ENCODE measurements at places on chromosomes 7 and 10. TPM values are rescaled to one million over a fixed set of nuclear protein-coding genes. Genes with fewer than 3 reads are reported as not detected.

RRP12 gene
- total RNA-seq: 6.8 TPM

SGCE gene
- total RNA-seq: 59.2 TPM

TAS2R5 gene
- total RNA-seq: 0.39 TPM

VTI1A gene
- 24.4 TPM for total RNA-seq

SORBS1 gene
- 0.16 TPM for total RNA-seq

ARMH3 gene
- 7.4 TPM for total RNA-seq

AKR1C2 gene
- total RNA-seq: 3.7 TPM

CUTC gene
- 21.4 TPM for total RNA-seq

TLX1 gene
- not detected for total RNA-seq

FMC1 gene
- total RNA-seq: 15.3 TPM

SEMA4G gene
- 6.1 TPM for total RNA-seq

IFIT1 gene
- total RNA-seq: 26.9 TPM

ERVW-1 gene
- total RNA-seq: not detected

TMEM130 gene
- total RNA-seq: 1.9 TPM

DKK1 gene
- 5.9 TPM for total RNA-seq

EN2 gene
- not detected for total RNA-seq

WDFY4 gene
- not detected for total RNA-seq

SLC16A9 gene
- 0.91 TPM for total RNA-seq

TMEM120A gene
- total RNA-seq: 22.6 TPM

UCN3 gene
- total RNA-seq: not detected

DMBT1 gene
- total RNA-seq: 0.40 TPM

GPR15LG gene
- not detected for total RNA-seq

THSD7A gene
- total RNA-seq: 0.48 TPM

CCDC3 gene
- 4.7 TPM for total RNA-seq

CFAP69 gene
- total RNA-seq: 3.5 TPM

CALHM2 gene
- total RNA-seq: 20.2 TPM

SPDYE5 gene
- total RNA-seq: not detected

MYL10 gene
- total RNA-seq: not detected

PLPP4 gene
- not detected for total RNA-seq

SH2D4B gene
- not detected for total RNA-seq

COBL gene
- 0.39 TPM for total RNA-seq

FAM13C gene
- total RNA-seq: 1.9 TPM

PON1 gene
- not detected for total RNA-seq

SPDYE16 gene
- total RNA-seq: not detected

CARD11 gene
- total RNA-seq: 0.16 TPM

MAP3K8 gene
- total RNA-seq: 8.3 TPM

BLNK gene
- total RNA-seq: not detected

HOGA1 gene
- total RNA-seq: 0.13 TPM

RPEL1 gene
- 0.13 TPM for total RNA-seq

HOXA4 gene
- 5.9 TPM for total RNA-seq

HOXA5 gene
- 134 TPM for total RNA-seq

ZPBP gene
- not detected for total RNA-seq

Data from epithelial cell of alveolus of lung (primary cell).